Hematopoietic multipotent progenitor cell (in vitro differentiated cells): ENCODE measurements at places on chromosomes 6 and 20.

- no peak for DNase-seq
Measured at GRCh38 chr20:62320581-62321354, 18.0 kb downstream of the ADRM1 start.

- no peak for DNase-seq
Measured at GRCh38 chr6:15602154-15602553, 60.7 kb downstream of the DTNBP1 start.

GRCh38 chr6:151891524-151891923, 84.0 kb downstream of the ESR1 start:
- no peak for DNase-seq

DNA sequence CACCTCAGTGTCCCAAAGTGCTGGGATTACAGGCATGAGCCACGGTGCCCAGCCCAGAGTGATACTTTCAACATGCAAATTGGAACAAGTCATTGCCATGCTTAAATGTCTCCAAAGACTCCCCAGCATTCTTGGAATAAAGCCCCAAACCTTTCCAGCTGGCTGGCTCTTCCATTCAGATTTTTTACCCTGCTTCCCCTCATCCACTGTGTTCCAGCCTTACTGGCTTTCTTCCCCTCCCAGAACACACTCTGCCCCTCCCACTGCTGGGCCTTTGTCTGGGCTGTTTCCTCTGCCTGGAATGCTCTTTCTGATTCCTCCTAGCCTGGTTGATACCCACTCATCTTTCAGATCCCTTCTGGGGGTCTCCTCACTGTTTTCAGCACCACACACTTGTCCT, 40.1 kb upstream of the NNAT start:
- DNase-seq = no peak

DNA sequence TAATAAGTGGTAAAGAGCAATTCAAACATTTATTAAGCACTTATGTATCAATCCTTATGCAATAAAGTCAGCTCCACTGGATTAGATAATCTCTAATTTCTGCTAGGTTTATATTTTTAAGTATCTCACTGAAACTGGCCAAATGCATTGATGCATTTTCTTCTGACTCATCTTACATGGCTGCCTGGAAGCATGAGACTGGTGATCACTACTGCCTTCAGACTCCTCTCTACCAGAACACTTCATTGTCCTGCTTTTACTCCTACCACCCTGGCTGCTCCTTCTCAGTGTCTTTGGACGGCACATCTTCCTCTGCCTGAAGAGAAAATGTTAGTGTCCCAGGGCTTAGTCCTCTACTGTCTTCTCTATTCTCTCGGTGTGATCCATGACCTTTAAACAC, 7.4 kb downstream of the CEP85L start:
- no peak for DNase-seq

DNA sequence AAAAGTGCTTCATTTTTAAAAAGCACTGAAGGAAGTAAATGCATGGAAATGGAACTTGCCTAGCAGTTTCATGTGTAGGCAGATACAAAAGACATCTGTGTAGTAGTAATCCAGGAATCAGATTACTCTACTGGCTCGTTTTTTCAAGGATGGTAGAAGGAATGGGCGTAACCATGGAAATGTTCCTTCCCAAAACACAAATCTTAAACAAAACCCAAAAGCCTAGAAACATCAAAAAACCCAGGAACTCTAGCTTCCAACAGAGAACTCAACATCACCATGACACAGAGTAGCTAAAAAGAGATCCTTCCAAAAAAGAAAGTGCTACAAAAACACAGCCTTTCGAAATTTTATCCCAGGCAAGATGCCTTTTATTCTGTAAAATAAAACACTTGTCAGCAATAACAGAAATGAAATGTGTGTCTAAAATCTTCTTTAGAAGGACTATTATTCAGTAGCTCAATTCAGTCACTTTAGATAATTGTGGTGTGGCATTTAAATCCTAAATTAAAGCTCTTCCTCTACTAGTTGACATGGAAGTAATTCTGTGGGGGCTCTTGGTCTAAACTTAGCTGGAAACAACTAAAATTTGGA, 81.7 kb downstream of the FAM217A start:
- DNase-seq = no peak

DNA sequence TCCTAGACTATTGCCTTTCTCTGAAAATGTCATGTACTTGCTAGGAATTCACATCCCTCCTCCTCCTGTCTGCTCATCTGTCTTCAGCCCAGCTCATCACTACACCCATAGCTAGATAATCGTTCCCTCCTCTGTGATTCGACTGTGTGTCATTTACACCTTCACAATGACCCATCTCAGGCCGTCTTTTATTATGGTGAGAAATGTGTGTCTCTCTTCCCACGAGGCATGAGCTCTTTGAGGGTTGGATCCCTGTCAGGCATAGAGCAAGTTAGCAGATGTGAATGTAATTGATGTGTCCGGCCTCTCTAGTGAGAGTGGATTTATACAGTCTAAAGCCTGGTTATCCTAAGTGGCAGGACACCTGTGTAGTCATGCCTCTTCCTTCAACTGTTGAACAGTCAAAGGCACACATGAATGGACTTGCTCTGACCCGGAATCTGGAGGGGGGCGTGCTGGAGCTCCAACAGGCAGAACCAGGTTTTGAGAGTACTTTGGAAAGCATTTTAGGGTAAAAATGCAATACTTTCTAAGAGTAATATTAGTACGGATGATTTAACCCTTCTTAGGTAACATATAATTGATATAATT, 182.1 kb downstream of the UTRN start:
- no peak for DNase-seq
